Common myeloid progenitor, CD34-positive (primary cell): ENCODE measurements at places on chromosomes 13 and 19.
A peak's percentile ranks its signal among the peaks of the same experiment; 100 is the strongest.

- H3K27ac ChIP-seq, result no peak overlapping the region
- H3K36me3 ChIP-seq, result no peaks in the 10 kb centered on the region
- no peaks in the 10 kb centered on the region for H3K4me1 ChIP-seq
- no peak for DNase-seq
Observed at GRCh38 chr19:30476997-30477396, 104.8 kb downstream of the ZNF536 start.

DNA sequence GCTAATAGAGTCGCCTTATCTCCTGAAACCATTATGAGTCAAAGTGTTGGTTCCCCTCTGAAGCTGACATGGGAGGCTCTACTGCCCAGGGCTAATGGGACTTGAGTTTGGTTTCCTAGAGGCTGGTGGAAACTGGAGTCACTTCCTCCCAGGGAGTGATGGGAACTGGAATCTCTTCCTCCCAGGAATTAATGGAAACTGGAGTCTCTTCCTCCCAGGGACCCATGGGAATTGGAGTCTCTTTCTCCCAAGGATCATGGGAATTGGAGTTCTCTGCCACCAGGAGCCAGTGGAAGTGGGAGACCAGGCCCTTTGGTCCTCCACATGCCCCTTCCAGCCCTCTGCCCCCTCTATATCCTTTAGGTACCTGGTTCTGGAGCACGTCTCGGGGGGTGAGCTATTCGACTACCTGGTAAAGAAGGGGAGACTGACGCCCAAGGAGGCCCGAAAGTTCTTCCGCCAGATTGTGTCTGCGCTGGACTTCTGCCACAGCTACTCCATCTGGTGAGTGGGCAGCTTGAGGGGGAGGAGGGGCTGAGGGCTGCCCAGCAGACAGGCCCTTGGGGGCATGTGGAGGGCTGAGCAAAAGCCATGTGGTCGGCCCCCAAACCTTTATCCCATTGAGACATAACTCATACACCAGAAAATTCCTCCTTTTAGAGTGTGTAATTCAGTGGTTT is 5.5 kb downstream of the BRSK1 start:
- H3K36me3 ChIP-seq, result no peaks in the 10 kb centered on the region
- no peak overlapping the region for H3K27ac ChIP-seq
- H3K27me3 ChIP-seq, result no peaks in the 10 kb centered on the region
- DNase-seq, result no peak

DNA sequence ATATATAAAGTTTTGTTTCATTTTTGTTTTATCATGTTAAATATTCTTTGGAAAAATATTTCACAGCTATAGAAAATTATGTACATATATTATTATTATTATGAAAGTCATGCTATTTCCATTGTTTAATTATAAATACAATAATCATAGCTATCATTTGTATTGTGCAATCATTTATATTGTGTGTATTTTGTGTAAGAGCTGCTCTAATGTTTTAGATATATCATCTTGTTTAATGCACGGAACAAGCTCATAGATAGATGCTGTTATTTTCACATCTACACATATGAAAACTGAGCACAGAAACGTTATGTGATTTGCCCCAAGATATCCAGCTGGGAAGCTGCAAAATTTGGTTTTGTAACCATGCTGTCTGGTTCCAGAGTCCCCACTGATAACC is 111.6 kb downstream of the GPC5 start:
- no peaks in the 10 kb centered on the region for H3K27me3 ChIP-seq
- no peaks in the 10 kb centered on the region for H3K36me3 ChIP-seq
- H3K27ac ChIP-seq, result no peak overlapping the region
- H3K4me1 ChIP-seq, result no peaks in the 10 kb centered on the region
- H3K4me3 ChIP-seq, result no peak overlapping the region

GRCh38 chr19:34269968-34270621 is 15.7 kb downstream of the GARRE1 start:
- DNase-seq, result peak; percentile 79
- no peak overlapping the region for H3K4me3 ChIP-seq
- H3K36me3 ChIP-seq, result no peaks in the 10 kb centered on the region
- no peak overlapping the region for H3K27ac ChIP-seq
- H3K27me3 ChIP-seq, result peaks cover 34% of the 10 kb centered on the region
- no peaks in the 10 kb centered on the region for H3K4me1 ChIP-seq

GRCh38 chr19:35977446-35978222 is 17.4 kb upstream of the SDHAF1 start:
- H3K4me1 ChIP-seq, result no peaks in the 10 kb centered on the region
- no peaks in the 10 kb centered on the region for H3K36me3 ChIP-seq
- H3K4me3 ChIP-seq, result no peak overlapping the region

- no peak for DNase-seq
- H3K4me3 ChIP-seq, result no peak overlapping the region
- H3K4me1 ChIP-seq, result no peaks in the 10 kb centered on the region
- no peaks in the 10 kb centered on the region for H3K36me3 ChIP-seq
- no peak overlapping the region for H3K27ac ChIP-seq
Observed at GRCh38 chr19:38346837-38347236, 11.2 kb downstream of the CATSPERG start.

GRCh38 chr13:40192452-40192851 is 474.0 kb downstream of the FOXO1 start:
- no peaks in the 10 kb centered on the region for H3K27me3 ChIP-seq
- H3K27ac ChIP-seq, result no peak overlapping the region
- DNase-seq, result no peak
- no peak overlapping the region for H3K4me3 ChIP-seq

DNA sequence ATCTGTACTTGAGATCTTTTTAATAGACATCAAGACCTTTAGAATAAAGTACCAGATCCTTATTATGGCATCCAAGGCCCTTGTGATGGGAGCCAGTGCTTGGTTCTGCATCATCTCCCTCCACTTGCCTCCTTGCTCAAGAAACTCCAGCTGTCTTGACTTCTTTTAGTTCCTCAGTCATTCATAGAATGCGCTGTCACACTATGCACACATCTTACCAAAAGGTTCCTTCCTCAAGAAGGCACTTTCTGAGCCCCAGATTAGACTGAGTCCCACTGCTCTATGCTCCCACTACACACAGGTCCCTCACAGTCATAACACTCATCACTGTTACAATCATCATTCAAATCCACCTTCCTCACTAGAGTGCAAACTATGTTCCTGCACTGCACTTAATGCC is 57.8 kb upstream of the ITM2B start:
- no peak overlapping the region for H3K4me3 ChIP-seq
- H3K36me3 ChIP-seq, result no peaks in the 10 kb centered on the region
- H3K4me1 ChIP-seq, result no peaks in the 10 kb centered on the region
- H3K27ac ChIP-seq, result no peak overlapping the region
- DNase-seq, result no peak

GRCh38 chr19:21463449-21464105 is 41.8 kb upstream of the ZNF429 start:
- H3K4me3 ChIP-seq, result peak overlapping the region; percentile 92
- H3K4me1 ChIP-seq, result peaks cover 8% of the 10 kb centered on the region
- H3K36me3 ChIP-seq, result peaks cover 9% of the 10 kb centered on the region
- DNase-seq, result peak; percentile 97
- H3K27ac ChIP-seq, result peak overlapping the region; percentile 83

DNA sequence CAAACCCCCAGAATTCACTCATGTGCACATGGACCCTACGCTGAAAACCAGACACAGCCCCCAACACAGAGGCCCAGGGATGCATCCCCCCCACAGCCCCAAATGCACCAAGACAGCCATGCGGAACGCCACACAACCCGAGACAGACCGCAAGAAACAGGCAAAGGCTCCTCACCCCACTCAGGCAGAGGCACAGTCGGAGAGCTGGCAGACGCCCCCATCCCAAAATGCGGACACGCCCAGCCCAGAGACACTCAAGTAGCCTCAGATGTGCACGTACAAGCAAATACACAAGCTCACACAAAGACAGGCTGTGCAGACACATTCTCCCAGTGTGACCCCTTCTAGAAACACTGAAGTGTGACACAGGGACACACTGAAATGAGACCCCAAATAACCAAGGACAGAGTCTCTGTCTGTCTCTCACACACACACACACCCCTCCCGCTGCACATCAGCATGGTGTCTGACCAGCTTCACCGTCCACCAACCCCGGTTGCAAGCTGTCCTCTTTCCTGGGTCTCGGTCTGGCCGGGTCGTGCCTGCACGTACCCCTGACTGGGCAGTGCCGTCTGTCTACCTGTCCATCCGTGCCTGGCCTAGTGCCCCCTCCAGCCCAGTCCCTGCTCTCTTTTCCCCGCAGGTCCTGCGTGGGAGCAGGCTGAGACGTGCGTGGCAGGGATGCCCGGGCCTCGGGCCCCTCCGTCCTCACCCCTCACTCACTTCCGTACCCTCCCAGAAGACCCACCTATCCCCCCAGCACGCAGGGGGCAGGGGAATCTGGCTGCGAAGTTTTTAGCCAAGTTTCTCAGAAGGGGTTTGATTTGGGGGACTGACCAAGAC is 16.1 kb downstream of the ERFL start:
- H3K27ac ChIP-seq, result no peak overlapping the region
- H3K27me3 ChIP-seq, result peaks cover 32% of the 10 kb centered on the region
- H3K36me3 ChIP-seq, result peaks cover 7% of the 10 kb centered on the region

- no peaks in the 10 kb centered on the region for H3K27me3 ChIP-seq
- H3K4me1 ChIP-seq, result no peaks in the 10 kb centered on the region
- peak; percentile 45 for DNase-seq
- no peak overlapping the region for H3K4me3 ChIP-seq
- no peak overlapping the region for H3K27ac ChIP-seq
- H3K36me3 ChIP-seq, result peaks cover 72% of the 10 kb centered on the region
Observed at GRCh38 chr19:11446652-11447301, 11.3 kb downstream of the PRKCSH start.

GRCh38 chr13:110187641-110188161 is 119.3 kb downstream of the COL4A1 start:
- DNase-seq, result no peak
- peaks cover 25% of the 10 kb centered on the region for H3K27me3 ChIP-seq
- no peaks in the 10 kb centered on the region for H3K4me1 ChIP-seq
- no peak overlapping the region for H3K4me3 ChIP-seq

- no peak overlapping the region for H3K27ac ChIP-seq
- H3K4me3 ChIP-seq, result no peak overlapping the region
- no peaks in the 10 kb centered on the region for H3K27me3 ChIP-seq
- no peak for DNase-seq
Observed at GRCh38 chr13:25329706-25330105, 28.3 kb downstream of the NUP58 start.

- no peak overlapping the region for H3K4me3 ChIP-seq
- no peaks in the 10 kb centered on the region for H3K27me3 ChIP-seq
- H3K27ac ChIP-seq, result no peak overlapping the region
- no peak for DNase-seq
Observed at GRCh38 chr13:77902319-77902963, 16.2 kb downstream of the EDNRB start.

- H3K27me3 ChIP-seq, result peaks cover 2% of the 10 kb centered on the region
- no peaks in the 10 kb centered on the region for H3K4me1 ChIP-seq
- no peak overlapping the region for H3K4me3 ChIP-seq
- H3K27ac ChIP-seq, result no peak overlapping the region
- peak; percentile 22 for DNase-seq
Observed at GRCh38 chr13:111460548-111461444, 140.4 kb downstream of the TEX29 start.

GRCh38 chr19:53461866-53462265 is 5.7 kb upstream of the ZNF813 start:
- no peak overlapping the region for H3K27ac ChIP-seq
- peaks cover 4% of the 10 kb centered on the region for H3K4me1 ChIP-seq
- peaks cover 2% of the 10 kb centered on the region for H3K36me3 ChIP-seq
- H3K27me3 ChIP-seq, result peaks cover 32% of the 10 kb centered on the region

GRCh38 chr13:46374710-46375109 is 12.3 kb downstream of the RUBCNL start:
- H3K4me1 ChIP-seq, result peaks cover 9% of the 10 kb centered on the region
- no peak overlapping the region for H3K27ac ChIP-seq
- no peaks in the 10 kb centered on the region for H3K36me3 ChIP-seq
- no peaks in the 10 kb centered on the region for H3K27me3 ChIP-seq
